ENCODE measurements at places on chromosomes 11 and 22.

DNA sequence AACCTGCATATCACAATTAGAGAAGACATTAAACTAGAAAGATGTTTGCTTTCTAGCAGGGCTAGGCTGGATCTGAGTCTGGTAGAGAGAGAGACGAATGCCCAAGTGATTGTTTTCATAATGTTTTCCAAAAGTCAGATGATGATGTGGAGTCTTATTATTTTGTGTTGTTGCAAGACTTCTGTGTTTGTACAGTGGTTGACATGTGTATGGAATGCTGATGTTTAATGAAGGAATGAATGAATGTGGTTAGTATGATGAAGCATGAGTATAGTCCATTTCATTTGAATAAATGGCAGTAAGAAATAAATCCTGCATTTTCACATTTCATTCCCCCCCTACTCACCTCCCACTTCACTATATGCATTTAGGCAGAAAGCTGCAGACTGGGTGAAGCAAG lies 69.6 kb downstream of the PPP2R1B start:
- no peak for DNase-seq

- DNase-seq, result no peak
These were observed 20.4 kb downstream of the HIRA start for GRCh38 chr22:19410941-19411689.

GRCh38 chr11:12200279-12200990 lies 90.0 kb downstream of the MICAL2 start:
- no peak for DNase-seq

DNA sequence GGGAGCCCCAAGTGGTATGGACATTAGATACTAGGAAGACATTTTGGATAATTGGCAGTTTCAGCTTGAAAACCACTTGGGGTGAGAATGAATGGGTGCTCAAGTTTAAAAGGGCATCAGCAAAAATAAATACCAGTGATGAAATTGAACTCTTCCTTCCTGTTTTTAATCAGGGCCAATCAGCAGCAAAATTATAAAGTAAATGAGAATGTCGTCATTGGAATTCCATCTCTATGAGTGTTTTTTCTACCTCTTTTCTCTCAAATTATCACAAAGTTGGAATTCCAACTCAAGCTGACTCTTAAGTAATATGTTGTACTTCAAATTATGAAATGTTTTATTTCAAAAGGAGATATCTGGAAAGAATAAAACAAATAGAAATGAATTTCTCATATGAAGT lies 730.6 kb downstream of the METTL15 start:
- DNase-seq, result no peak

- DNase-seq, result no peak
These were observed 313.4 kb downstream of the BUD13 start for GRCh38 chr11:116459185-116460045.

DNA sequence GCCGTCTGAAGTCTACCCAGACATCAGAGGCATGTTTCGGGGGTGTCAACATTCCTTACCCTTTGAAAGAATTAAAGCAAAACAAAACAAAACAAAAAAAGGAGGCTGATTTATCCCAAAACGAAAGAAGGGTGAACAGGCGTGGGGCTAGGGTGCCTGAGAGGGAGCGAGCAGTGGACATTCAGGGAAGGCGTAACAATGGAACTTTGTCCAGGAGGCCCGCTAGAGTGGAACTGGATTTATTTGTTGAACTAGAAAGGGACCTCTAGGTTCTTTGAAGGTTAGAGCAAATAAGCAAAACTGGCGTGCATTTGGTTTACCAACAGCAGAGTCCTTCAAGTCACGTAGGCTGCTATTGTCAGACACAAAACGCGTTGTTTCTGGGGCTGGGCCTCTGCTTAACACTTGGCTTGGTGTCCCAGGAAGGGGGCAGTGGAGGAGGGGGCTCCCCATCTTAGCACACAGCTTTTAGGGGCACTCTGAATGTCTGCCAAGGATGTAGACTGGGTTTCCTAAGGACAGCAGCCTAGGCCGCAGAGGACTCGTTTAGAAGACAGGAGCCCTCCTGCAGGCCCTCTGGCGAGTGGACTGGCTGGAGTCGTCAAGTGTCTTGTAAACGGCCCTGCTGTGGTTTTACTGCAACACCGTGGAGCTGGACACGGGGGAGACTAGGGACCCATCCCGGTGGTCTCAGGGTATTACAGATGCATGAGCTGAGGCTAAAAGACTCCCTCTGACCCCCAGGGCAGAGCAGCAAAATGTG lies 203.7 kb upstream of the SORL1-AS1 start:
- DNase-seq, result no peak

- peak; percentile 62 for DNase-seq
These were observed 19.7 kb upstream of the DNAJB13 start for GRCh38 chr11:73931039-73931645.

- DNase-seq, result peak; percentile 23
These were observed 252.7 kb downstream of the TMEM135 start for GRCh38 chr11:87290304-87290922.

GRCh38 chr22:31728857-31729256 lies 21.1 kb downstream of the PRR14L start:
- no peak for DNase-seq

GRCh38 chr11:57764566-57764965 lies 3.0 kb downstream of the CTNND1 start:
- DNase-seq, result no peak

DNA sequence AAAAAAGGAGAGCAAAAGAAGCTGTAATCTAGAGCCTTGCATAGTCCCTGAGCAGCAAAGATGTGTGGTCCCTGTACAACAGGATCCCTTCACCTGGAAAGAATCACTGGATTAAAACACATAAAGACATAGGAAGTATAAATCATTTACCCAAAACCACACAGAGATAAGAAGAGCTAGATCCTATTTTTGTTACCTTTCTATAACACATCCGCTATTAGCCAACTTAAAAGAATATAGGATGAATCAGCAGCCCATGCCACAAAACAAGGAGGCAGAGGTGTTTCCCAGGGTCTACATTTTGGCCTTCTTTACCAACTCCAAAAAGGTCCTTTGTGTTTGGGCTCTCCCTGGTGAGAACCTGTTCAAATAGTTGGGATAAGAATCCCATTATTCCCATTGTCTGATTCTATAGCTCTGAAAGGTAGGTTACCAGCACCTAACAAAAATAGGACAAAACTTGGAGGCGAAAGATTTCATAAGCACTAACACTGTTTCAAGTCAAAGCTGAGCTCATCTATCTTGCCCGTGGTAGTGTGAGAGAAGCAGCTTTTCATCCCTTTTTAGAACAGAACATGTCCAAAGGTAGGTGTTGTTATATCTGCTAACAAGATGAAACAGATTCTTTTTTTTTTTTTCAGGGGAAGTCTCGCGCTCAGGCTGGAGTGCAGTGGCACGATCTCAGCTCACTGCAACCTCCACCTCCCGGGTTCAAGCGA lies 26.8 kb downstream of the PAK1 start:
- DNase-seq, result no peak

- DNase-seq, result no peak
These were observed 25.1 kb upstream of the PAMR1 start for GRCh38 chr11:35550374-35551036.

GRCh38 chr22:37007651-37008050 lies 11.6 kb downstream of the TST start:
- no peak for DNase-seq

- no peak for DNase-seq
These were observed 19.2 kb upstream of the DGCR8 start for GRCh38 chr22:20060700-20061480.

DNA sequence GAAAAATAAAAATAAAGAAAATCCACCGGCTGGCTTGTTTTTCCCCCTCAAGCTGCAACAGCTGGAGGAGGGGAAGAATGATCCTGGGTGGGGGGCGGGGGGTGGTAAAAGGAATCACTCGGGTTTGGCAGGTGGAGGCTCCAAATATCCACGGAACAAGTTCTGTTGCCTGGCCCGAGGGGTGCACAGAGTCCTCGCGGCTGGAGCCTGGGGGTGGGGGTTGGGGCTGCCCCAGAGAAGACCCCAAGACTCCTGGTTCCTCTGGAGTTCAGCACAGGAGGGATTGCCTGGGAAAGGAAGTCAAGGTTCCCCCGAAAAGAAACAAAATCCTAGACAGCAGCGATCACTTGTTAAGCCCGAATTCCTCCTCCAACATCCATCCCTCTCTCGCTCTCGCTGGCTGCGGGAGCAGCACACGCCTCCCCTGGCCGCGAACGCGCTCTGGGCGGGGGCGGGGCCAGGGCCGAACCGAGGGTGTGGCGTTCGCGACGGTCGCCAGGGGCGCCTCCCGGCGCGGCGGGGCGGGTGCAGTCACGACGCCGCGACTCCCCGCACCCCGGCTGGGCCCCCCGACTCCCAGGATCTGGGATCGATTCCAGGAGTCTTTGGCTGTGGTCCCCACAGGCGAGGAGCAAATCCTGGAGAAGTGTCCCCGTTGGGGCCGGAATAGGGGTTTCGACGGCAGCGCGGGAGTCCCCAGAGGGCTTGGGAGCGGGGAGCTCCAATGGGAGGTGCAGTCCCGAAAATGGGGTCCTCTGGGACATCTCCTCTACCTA lies at the start of gene KCNA4:
TSS of gene KCNA4 (minus strand) at position 443 of the 776 bp plus-strand sequence. CDS start 4,352 bp downstream, outside the sequence.
- DNase-seq, result no peak

DNA sequence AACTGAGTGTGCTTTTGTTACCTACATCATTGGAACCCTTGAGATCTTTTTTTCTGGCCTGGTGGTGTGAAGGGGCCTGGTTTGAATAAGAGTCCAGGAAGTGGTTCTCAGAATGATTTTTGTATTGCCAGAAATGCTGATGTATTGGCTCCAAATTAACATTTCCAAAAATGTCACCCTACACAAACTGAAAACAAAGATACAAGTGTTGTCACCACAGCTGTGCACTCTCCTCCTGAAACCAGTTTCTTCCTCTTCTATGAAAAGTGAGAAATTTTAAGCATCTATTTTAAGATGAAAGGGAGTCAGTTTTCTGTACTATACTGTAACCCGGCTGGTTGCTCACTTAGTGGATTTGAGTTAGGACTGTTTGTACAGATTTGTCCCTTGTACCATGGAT lies 218.8 kb downstream of the PGR start:
- DNase-seq, result no peak

GRCh38 chr11:14582793-14583192 lies 60.8 kb upstream of the PDE3B start:
- DNase-seq, result no peak

GRCh38 chr11:34819740-34820482 lies 96.3 kb downstream of the APIP start:
- no peak for DNase-seq

DNA sequence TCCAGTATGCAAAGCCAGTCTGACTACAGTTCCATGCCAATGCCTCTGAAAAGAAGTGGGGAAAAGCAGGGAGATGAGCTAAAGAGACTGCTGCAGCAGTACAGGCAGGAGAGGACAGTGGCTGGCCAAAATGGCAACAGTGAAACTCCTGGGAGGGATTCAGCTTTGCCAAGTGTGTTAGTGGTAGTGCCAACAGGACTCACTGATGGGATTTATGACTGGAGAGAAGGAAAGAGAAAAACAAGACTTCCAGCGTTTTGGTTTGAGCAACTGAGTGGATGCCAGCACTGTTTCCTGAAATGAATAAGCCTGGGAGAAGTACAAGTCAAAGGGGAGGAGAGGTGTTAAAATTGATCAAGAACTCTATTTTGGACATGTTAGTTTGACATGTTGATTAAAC lies 80.9 kb downstream of the PLEKHA7 start:
- DNase-seq, result no peak

GRCh38 chr22:49084206-49084605 lies 743.5 kb downstream of the BRD1 start:
- DNase-seq, result no peak

- DNase-seq, result no peak
These were observed 285.4 kb downstream of the C11orf87 start for GRCh38 chr11:109707411-109707810.

DNA sequence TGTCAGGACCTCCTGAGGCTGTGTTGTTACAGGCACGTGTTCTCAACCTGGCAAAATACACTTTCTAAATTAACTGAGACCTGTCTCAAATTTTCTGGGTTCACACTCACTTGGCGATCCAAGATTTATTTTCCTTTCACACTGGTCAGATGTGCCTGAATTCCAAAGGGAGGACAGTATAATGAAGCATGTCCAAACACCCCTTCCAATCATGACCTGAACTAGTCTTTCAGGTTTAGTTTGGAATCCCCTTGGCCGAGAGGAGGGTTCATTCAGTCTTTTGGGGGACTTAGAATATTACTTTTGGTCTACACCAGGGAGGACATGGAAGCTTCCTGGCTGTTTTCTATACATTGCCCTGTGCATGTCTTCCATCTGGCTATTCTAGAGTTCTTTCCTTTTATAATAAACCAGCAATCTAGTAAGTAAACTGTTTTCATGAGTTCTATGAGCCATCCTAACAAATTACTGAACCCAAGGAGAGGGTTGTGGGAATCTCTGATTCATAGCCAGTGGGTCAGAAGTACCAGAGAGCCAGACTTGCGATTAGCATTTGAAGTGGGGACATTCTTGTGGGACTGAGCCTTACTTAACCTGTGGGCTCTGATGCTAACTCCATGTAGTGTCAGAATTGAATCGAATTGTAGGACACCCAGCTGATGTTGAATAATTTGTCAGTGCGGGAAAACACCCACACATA lies 14.8 kb upstream of the TMEM216 start:
- no peak for DNase-seq

DNA sequence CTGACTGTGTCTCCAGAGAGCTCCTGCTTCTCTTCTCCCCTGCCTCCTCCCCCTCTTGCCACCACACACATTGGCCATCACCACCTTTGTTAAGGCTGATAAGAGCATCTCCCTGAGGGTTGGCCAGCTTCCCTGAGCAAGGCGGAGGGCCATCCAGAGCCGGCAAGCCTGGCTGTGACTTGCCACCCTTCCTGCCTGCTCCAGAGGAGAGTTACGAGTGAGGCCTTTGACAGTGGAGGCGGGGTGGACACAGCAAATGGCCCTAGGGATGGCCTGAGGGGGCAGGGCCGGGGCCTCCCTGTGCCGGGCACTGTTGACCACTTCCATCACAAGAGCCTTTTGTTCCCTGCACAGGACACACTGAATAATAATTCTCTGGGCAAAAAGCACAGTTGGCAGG lies 5.4 kb downstream of the FREY1 start:
- DNase-seq, result no peak
